ENCODE measurements at places on chromosomes 1 and 21.

DNA sequence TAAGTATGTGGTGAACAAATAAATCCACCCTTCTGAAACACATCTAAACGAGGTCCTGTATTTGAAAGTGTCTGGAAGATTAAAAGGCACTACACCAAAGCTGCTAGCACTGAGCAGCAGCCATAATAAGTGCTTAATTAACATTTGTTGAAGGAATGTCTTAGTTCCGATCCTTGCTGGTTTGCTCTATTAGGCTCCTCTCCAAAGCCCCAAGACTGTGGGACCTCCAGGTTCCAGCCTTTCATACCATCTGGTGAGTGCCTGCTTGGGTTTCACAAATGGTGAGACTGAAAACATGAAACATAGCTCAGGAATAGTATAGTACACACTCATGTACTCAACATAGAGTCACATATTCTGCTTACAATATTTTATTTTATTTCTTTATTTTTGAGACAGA lies 640 bp upstream of the CYP2J2 start:
- no peak for DNase-seq

GRCh38 chr1:212979340-212980122 lies 29.2 kb downstream of the VASH2 start:
- no peak for DNase-seq

DNA sequence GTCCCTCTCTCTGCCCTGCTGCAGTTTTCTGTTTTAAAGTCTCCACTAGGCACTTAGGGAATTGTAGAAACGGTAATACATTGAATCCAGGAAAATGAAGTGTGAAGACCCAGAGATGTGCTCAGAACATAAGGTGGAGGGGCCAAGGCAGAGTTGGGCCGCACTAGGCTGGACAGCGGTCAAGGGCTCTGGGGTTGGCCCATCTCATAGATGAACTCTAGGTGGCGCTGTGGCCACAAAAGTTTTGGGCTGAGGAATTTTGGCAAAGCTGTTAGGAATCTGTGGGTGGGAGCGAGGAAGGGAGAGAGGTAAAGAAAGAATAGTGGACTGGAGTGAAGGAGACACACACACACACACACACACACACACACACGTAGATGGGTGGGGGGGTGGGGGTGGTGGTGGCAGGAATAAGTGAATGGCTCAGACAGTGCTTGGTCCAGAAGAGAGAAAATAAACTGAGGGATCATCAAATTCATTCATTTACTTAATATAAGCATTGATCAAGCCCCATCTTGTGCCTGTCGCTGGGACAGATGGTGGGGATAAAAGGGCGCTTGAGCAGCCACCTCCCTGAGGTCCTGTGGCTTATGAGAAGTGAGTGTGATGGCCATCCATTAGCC lies 258.5 kb downstream of the TRABD2B start:
- DNase-seq = no peak

DNA sequence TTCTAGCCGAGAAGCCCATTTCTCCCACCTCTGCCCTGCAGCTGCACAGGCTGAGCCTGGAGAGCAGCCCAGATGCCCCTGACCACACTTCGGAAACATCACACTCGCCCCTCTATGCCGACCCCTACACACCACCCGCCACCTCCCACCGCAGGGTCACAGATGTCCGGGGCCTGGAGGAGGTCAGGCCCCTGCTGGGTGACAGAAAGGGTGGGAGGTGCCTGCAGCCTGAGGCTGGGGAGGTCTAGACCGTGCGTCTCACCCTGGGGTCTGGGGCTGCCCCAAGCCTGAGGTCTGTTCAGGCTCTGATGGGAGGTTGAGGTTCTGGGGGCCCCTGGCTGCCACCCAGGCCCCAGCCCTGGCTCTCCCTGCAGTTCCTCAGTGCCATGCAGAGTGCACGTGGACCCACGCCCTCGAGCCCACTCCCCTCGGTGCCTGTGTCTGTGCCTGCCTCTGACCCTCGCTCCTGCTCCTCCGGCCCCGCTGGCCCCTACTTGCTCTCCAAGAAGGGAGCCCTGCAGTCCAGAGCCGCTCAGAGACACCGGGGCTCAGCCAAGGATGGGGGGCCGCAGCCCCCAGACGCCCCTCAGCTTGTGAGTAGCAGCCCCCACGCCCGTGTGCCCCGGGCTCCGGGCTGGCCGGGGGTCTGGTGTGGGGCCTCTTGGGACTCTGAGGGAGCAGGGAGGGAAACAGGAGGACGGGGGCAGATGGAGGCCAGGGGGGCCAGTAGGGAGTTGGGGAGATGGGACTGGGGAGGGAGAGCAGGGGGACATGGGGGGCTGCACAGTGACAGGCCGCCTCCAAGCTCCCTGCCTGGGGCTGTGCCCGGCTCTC lies 7.4 kb downstream of the PLEKHN1 start:
- no peak for DNase-seq

All from activated CD4-positive, alpha-beta T cell treated with anti-CD3 and anti-CD28 coated beads, Interleukin-2, amount 10 ng/mL, durations not matched to agents 7 days and 5 days (primary cell).